ENCODE measurements at places on chromosomes 4 and X.

- DNase-seq, result no peak
Measured at GRCh38 chrX:21845096-21845495, 5.7 kb downstream of the MBTPS2 start.

DNA sequence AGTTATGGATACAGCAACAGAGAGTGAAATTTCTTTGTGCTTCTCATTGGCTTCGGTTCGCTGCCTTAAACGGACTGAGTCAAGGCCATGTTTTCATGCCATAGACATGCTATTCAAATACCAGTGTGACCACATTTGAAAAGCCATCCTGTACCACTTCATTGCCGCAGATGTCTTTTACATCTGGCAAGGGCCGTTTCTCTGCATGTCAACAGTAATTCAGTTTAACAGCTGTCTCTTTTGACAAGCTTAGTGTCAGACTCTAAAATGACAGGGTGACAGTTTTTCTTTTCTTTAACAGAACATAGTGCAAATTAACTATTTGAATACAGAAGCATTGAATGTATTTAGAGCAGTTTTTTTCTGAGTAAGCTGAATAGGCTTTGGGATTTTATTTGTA is 362.2 kb upstream of the POU3F4 start:
- no peak for DNase-seq

GRCh38 chrX:135295238-135295943 is 13.9 kb upstream of the ETDC start:
- peak; percentile 66 for DNase-seq

DNA sequence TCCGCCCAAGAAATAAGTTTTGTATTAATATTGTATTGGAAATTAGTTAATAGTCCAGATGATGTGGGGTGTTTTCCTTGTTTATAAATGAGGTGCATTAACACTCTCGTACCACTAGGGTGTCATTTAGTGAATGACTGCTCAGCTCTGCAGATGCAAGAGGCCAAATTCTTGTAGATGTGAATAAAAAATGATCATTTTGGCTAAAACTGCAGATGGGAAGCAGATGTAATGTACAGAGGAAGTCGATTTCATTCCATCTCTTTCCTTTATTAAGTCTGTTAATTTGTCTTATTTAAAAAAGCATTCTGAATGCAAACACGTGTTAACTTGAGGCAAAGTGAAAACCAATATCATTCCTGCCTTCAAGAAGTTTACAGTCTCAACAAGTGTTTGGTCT is 108.1 kb downstream of the DHX15 start:
- peak; percentile 57 for DNase-seq

- no peak for DNase-seq
Measured at GRCh38 chrX:122220644-122221373, 963.3 kb upstream of the GRIA3 start.

DNA sequence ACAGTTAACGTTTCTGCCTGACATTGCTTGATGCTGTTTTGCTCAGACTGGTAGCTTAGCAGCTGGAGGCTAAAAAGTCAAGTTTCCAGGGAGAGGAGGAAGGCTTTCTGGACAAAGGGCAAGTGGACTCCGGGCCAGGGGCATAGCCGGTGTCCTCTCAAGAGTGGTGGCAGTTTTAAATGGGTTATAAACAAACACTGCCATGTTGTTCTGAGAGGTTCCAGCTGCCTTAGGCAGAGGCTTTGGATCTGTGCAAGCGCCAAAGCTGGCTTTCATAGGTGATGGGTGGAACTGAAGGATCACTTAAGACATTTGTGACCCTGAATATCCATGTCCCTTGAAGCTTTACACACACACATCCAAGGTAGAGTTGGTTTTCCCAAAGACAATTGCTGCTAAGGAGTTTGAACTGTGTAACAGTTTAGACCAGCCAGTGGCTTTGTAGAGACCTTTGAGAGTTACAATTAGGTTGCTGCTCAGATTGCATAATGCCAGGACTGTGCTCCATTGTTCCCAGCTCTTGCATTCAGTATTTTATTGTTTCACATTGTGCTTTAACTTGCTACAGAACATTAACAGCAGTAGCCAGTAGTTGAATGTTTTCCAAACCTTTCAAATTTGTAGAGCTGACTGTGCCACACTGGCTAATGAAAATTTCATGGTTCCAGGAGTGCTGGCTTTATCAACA is 54.1 kb upstream of the AP1S2 start:
- DNase-seq, result no peak

- DNase-seq, result no peak
Measured at GRCh38 chr4:82981138-82981537, 29.5 kb downstream of the LIN54 start.

DNA sequence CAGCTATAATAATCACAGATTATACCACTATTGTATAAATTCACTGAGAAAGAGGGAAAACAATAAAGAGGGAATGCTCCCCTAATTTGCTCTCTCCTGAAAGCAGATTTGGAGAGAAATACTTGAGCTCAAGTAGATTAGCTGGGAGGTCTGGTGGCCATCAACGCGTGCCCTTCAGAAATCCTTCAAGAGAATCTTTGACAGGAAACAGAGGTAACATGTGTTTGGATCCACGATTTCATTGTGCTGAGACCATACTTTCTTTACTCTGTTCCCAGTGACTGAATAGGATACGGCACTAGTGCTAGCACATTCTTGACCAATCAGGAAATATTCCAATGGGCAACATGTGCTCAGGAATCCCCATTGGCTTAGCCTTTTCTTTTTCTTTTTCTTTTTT is 1395.3 kb downstream of the RAPGEF2 start:
- DNase-seq, result no peak

DNA sequence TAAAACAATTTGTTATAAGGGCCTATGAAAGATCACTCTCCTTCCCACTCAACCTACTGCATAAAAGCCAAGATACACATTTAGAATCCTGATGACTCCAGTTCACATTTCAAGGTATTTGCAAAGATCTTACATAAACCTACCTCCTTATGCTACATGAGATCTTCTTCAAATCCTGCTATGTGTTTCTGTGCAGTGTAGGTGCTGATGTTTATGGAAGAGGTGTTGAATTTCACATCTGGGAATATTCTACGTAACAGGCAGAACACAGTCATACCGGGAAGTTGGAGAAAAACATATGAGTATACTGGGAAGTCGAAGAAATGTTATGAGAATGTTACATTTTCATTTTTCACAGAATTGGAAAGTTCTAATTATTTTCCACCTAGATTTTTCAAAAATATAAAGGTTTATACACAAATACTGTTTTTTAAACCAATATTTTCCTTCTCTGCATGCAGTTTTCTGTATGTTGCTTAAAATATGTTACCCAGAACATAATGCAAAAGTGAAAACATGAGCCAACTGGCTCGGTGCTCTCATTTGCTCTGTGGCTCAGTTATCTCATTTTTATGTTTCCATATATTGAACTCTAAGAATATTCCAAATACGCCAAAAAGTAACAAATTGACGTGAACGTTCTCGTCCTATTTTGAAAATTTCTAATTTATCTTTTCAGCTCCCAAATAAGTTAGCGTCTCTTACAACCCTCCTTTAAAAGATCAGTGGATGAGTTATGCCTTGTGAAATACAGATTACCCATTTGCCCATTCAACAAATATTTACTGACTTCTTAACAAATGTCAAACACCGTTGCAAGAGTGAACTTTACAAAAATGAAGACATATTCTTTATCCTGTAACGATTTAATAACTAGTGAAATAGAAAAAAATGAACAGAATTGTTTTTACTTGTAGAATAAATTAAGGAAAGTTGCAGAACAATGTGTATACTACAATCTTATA is 899.3 kb downstream of the STIM2 start:
- no peak for DNase-seq

DNA sequence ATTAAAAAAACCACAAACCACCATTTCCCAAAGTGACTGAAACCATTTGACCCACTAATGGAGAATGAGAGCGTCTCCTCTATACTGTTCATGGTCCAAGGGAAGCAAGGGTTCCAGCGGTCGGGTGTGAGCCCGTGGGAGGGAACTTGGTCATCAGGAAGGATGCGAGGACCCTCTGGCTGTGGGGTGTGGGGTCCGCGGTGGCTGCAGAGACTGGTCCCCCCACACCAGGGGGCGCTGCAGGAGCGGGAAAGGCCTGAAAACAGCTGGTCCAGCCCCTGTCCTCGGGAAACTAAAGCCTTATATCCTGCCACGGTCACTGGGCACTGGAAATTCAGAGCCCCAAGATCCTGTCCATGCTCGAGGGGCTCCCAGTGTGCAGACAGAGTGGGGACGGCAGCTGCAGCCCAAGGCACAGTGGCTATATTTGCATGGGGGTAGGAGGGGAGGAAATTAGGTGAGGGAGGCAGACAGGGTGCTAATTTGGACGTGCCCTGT is 4.3 kb downstream of the BLOC1S4 start:
- DNase-seq, result peak; percentile 88

GRCh38 chr4:176467001-176467400 is 147.2 kb downstream of the SPCS3 start:
- DNase-seq, result no peak

GRCh38 chr4:42364266-42365053 is 32.8 kb upstream of the SHISA3 start:
- no peak for DNase-seq

DNA sequence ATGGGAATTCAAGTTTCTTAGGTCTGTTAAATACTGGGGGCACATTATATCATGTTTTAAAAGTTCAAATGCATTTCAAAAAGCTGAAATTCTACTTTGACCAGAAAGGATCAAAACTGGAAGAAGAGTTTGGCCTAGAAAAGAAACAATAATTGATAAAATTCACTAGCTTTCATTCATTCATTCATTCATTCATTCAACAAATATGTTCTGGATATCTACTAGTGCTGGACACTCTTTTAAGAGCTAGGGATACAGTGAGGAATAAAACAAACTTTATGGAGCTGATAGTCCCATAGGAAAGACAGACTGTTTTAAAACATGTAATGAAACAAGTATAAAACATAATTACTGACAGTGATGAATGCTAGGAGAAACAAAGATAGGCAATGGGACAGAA is 106.0 kb downstream of the JADE1 start:
- no peak for DNase-seq

- peak; percentile 84 for DNase-seq
Measured at GRCh38 chrX:154097003-154097588, 421 bp downstream of the MECP2 start.

DNA sequence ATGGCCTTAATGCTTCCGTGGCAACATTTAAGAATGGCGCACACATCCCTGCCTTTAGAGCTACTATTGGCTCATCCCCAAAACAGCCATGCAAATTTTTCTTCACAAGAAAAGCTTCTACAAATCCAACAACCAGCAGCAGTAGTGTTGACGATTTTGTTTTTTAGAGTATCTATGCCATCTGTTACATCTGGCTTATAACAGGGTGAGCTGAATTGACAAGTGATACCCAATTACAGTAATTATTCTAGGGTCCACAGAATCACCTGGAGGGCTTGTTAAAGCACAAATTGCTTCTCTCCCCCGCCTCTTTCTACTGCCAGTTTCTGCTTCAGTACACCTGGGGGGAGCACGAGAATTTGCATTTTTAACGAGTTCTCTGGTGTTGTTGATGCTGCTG is 34.1 kb downstream of the DCHS2 start:
- no peak for DNase-seq

- DNase-seq, result no peak
Measured at GRCh38 chr4:41069257-41069656, 145.1 kb downstream of the APBB2 start.

DNA sequence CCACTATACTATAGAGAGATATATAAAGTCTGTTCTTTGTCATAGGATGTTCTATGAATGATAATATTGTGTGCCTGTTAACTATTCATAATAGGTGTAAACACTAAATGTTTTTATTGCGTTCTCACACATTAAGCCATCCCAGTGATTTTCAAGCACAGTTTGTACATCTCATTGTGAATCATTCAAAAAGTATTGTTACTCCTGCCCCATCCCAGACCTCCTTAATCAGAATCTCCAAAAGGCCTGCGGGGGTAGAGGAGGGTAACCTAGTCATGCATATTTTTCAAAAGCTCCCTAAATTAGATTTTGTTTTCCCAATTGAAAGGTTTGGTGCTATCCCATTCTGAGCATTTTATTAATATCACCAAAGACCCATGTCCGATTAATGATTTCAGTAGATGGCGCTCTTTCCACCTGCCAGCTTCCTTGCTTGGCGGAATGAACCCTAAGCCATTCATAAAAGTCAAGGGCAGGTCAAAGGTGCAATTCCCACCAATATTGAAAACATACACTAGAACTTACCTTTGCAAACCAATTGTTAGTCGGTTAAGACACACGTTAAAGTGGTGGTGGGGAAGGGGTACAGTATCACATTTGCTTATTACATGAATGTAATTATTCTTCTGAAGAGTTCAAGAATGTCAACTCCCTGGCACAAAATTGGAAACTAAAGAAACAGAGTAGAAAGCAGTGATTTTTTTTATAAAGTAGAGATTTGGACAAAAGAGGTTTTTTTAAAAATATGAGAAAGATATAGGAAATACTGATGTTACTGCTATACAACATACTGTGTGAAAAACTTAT is 5.8 kb upstream of the TET2 start:
- DNase-seq, result peak; percentile 54

- DNase-seq, result no peak
Measured at GRCh38 chr4:64940698-64941097, 531.4 kb upstream of the TECRL start.

- peak; percentile 79 for DNase-seq
Measured at GRCh38 chrX:47623540-47624027, 3.9 kb upstream of the SYN1 start.

- no peak for DNase-seq
Measured at GRCh38 chr4:82618103-82618720, 56.4 kb upstream of the TMEM150C start.

DNA sequence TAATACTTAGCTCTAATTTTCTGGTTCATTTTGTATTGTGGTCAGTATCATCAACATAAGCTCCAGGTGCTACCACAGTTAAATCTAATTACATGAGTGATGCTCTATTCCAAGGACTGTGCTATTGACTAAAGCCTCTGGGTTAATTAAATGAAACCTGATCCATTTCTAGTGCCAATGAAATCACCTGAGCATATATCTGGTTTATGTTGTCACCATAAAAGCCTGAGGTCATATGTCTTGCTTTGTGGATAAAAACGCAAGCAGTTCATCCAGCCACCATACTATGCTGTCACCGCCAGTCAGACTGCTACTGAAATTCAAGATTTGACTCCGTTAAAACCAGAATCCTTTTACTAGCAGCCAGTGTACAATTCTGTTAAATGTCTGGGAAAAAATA is 64.2 kb upstream of the ZNF518B start:
- DNase-seq, result no peak

DNA sequence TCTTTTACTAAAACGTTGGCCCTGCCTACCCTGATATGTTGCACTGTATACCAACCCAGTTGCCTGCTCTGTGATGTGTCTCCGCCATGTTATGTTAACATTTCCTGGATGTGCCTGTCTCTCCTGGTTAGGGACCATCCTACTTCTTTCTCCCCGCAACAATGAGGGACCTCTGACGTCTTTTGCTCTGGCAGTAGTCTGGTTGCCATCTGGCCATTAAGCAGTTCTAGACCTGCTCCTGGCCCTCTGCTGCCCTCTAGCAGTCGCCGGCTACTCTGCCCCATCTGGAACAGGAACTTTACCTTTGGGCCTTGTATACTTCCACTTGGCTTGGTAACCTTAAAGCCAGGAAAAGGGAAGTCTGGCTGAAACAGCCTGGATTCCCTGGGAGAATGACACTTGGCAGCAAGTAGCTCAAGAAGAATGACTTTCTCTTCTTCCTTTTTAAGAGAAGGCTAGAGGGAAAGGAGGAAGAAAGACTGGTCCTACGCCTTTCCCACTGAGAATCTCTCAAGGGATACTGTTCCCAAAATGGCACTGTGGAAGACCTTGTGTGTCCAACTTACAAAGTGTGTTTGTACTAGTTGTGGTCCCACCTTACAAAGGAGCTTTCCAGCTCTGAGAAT is 63.5 kb downstream of the GPC3 start:
- DNase-seq, result peak; percentile 57
